ENCODE measurements at places on chromosomes 4 and X.

- DNase-seq = no peak
These were observed 9.9 kb downstream of the CRMP1 start for GRCh38 chr4:5882947-5883346.

DNA sequence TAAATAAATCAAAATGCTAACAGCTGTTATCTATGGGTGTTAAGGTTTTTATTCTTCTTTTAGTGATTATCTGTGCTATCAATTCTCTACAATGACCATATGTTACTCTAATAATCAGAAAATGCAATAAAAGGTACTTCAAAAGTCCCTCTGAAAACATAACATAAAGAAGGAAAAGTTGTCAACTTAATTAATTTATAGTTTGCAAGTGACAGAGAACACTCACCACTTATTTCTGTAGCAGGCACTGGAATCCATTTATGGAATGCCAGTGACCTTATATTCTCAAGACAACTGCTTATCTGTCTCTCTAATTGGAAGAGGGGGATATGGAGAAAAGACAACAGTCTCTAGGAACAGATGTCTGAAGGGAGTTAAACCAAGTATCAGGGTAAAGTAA is 25.6 kb upstream of the PLS3 start:
- DNase-seq = no peak

- no peak for DNase-seq
These were observed 46.5 kb downstream of the PPP2R2C start for GRCh38 chr4:6425911-6426310.

DNA sequence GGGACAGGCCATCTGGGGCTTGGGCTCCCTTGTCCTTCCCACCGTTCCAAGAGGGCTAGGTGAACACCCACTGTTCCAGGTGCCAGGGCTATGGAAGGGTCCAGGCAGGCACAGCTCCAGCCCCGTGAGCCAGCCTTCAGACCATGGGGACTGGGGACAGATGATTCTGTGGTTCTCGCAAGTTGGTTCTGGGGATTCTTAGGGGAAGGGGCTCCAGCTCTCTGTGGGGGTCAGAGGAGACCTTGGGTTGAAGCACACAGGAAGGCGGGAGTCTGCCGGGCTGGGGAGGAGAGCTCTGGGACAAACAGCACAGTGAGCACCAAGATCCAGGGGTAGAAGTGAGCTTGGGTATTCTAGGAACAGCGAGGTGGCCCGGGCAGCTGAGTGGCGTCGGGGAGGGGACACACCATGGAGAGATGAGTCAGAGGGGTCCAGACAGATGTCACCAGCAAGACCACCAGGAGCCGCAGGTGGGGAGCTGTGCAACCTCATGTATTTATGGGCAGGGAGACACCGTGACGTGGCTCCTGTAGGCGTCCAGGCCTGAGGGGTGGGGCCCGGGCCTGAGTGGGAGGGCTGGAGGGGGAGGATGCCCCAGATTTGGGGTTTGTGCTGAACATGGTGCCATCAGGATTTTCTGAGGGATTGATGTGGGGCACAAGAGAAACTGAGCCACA is 48.8 kb upstream of the HMX1 start:
- DNase-seq = no peak

DNA sequence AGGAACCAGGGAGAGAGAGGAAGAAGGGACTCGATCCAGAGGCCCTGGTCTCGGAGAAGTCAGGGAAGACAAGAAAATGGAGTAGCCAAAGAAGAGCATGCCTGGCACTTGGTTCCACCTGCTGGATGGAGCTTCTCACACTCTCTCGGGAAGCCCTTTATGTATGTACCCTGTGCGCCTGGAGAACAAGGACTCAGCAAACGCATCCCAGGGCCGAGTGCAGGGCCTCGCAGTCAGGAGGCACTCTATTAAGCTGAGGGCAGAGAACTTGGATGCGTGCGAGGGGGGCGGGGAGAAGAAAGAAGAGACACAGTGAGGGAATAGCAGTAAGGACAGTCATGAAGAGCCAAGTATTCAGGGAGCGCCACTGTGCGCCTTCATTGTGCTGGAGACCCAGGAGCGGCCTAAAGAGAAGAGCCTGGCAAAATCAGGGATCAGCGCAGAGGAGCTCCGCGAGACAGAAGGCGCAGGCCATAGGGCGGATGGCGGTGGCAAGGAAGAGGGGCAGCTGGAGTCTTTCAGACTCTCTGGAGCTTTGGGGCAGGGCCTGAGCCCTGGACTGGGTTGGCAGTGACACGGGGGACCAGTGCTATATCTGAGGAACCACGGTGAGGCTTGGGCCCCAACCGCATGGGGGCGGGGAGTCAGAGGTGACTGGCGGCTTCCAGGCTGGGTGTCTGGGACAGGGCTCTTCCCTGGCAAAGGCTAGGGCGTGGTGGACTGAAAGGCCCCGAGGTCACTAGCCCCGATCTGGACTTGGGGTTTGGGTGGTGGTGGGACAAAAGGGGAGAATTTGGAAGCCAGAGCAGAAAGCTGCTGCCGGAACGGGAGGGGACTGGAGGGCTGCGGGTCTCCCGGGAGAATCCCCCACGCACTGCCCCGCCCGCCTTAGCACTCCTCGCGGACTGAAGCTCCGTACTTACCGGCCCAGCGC is 1.9 kb upstream of the SEPTIN6 start:
- no peak for DNase-seq

- DNase-seq = no peak
These were observed 366.8 kb downstream of the FBXW7 start for GRCh38 chr4:152168987-152169616.

- no peak for DNase-seq
These were observed 237.0 kb downstream of the SCFD2 start for GRCh38 chr4:53128706-53129357.

- DNase-seq = no peak
These were observed 13.0 kb upstream of the SOWAHD start for GRCh38 chrX:119745283-119745848.

DNA sequence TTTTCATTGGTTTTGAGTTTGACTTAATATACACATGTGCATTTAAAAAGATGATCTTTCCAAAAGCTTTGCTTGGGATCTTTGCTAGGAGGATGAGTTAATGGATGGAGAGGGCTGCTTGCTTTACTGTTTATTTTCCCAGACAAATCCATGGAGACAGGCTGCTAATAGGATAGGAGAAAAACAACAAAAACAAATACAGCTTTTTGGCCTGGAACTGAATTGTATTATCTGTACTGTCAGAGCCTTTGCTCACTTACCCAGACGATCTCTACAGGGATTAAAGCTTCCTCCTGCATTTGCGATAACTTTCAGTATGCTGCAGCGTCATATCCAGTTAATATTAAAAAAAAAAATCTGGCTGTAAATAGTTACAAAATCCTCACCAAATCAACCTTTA is 190.8 kb upstream of the NUDT6 start:
- DNase-seq = no peak

DNA sequence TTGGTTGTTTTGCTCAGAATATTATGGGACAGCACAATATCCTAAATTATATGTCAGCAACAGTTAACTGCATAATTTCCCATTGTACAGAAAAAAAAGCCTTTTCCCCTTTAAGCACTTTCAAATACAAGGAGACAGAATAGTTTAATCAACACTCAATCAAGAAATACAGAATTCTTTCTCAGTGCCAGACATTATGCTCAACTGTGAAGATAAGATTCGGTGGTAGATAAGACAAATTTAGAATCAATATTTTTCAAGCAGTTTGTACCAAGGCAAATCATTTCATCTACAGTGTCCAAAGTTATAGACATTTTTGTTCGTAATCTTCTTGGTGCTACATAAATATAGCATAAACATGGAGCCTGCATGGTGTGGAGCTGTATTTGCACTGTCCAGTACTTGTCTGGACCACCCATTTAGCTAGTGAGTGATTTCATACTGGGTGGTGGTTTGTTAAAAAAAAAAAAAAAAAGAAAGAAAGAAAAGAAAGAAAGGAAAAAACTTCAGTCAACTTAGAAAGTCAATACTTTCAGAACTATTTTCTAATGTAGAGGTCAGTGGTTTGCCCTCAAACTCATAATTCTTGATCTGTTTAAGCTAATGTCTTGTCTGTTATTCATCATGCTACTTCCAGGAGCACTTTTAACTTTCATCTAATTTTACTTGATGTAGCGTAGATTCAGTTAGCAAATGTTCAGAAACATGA is 522.9 kb downstream of the FAT4 start:
- no peak for DNase-seq

Measured in stimulated activated CD8-positive, alpha-beta memory T cell treated with anti-CD3 and anti-CD28 coated beads, Interleukin-2, amount 100 ng/mL, for 48 hours (primary cell).